ENCODE measurements at places on chromosomes 6 and 20.

DNA sequence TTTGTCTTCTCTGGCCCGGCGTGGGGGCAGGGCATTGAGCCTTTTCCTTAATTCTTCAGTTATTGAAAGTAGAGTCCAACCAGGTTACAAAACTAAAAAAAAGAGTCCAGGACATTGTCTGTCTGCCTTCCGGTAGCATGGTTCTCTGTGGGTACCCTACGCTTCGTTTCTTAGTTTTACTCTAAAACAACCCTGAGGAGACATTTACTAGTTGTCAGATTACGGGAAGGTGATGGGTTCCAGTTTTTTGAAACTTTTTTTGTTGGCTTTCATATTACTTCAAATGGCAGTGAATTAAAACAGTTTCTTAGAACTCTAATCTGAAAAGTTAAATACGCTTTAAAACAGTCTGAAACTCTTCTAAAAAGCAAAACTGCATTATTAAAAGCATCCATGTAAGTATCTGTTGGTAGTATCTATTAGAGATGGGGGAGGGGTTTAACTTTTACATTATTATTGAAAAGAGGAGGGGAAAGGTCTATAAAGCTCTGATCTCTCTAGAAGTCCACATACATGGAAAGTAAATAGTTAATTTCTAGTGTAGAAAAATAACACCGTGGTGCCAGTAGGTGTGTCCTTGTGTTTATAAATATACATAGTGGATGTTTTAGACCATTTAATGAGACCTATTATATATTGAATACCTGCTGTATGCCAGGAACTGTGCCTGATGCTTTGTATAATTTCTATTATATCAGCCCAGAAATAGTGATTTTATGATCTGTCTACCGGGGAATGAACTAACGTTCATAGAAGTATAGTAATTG is 2.2 kb downstream of the BICRAL start:
- no peak for DNase-seq

DNA sequence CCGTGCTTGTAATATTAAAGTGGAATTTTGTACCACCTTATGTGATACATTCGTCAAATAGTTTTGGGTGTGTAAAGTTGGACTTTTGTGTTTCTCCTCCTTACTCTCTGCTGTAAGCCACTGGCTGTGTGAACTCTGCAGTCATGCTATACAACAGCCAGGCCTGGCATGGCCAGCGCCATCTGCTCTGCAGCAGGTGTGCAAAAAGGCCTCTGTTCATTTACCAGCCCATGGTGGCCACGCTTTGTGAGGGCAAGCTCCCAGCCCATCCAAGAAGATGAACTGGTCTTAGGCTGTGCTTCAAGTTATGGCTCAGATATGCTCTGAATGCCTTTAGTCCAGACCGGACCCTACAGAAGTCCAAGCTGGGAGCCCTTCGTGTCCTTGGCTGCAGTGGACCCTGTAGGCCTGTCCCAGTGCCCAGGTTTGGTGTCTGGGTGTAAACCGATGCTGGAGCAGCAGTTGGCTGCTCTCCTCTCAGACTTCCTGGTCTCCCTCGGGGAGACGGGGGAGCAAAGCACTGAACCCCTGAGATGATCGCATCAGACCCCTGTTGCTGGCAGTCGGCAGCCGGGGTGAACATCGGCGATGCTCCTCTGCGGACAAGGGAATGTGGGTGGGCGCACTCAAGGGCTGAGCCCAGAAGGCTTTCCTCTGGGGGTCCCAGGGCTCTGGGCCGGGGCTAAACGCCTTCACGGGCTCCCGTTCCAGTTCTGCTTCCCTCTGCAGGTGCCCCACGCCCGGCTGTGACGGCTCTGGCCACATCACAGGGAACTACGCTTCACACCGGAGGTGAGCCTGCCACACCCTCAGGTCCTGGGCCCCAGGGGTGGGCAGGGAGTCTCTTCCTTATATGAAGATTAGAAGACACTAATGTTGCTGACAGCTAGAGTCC is 28.6 kb upstream of the PCMTD2 start:
- no peak for DNase-seq

- no peak for DNase-seq
Measured at GRCh38 chr20:43564993-43565757, 6.3 kb downstream of the SGK2 start.

GRCh38 chr6:90362318-90362717 is 65.7 kb upstream of the BACH2 start:
- no peak for DNase-seq

- peak; percentile 50 for DNase-seq
Measured at GRCh38 chr20:47440857-47441773, 60.6 kb upstream of the NCOA3 start.

DNA sequence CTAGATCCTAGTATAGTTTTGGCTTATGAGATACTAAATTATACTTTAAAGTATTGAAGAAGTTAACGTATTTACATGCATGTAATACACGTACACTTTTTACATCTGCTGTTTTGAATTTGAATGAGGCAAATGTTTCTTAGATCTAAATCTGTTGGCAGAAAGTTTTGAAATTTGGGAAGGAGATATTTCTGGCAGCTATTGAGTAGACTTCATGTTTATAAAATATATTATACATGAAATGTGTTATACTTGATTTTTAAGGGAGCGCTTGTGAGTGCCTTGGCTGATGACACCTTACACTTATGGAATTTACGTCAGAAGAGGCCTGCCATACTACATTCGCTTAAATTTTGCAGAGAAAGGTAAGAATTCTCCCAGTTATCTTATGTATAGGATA is 34.7 kb downstream of the STXBP5 start:
- DNase-seq = no peak

DNA sequence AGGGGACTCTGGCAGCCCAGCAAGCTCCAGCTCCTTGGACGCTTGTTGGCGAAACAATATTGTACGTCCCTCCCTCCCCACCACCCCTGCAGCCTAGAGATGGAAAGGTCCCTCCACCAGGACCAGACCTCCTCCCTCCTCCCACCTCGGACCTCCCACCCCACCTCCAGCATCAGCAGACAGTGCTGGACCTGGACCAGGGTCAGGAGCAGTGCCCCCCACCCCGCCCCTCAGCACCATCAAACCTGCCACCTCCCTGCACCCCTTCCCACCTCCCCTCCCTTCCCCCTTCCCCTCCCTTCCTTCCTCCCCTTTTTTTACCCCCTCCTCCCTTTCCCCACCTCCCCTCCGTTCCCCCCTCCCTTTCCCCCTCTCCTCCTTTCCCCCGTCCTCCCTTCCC is 98.4 kb downstream of the TAF4 start:
- no peak for DNase-seq

GRCh38 chr6:79868098-79868722 is 79.1 kb downstream of the ELOVL4 start:
- peak; percentile 71 for DNase-seq

GRCh38 chr6:157753291-157753690 is 69.8 kb upstream of the SNX9 start:
- DNase-seq = no peak

DNA sequence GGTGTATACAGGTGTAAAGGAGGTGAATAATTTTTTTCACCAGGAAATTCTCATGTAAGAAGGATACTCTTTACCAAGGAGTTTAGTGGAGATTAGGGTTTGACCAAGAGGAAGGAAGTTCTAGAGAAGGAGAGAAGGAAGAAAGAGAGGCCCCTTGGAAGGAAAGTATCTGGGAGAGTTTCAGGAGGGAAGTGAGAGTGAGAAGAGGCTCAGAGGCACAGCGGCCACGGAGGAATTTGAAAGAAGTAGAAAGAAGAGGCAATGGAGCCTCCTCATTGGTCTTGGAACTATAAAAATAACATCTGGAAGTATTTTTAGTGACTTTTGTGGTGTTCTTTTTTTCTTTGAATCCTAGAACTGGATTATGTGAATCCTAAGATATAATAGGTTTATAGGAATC is 50.8 kb upstream of the MCUR1 start:
- no peak for DNase-seq

GRCh38 chr6:29886701-29887100 is 55.6 kb upstream of the HLA-A start:
- no peak for DNase-seq

DNA sequence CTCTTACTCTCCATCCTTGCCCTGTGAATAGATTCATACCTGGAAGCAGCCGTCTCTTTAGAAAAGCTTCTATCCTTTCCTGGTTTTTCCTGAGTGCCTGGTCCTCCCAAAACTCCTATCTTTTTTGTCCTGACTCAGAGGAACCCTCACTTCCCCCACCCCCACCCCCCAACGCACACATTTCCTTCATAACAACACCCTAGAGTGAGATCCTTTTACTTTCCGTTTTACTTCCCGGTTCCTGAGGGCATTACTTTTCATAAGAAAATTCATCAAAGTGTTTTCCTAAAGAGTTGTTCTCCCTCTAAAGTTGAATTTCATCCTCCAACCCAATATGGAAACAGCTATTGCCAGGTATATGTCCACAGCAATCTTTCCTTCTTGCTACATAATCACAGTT is 327.0 kb downstream of the NRN1 start:
- no peak for DNase-seq

- DNase-seq = no peak
Measured at GRCh38 chr6:28764014-28764723, 159.6 kb downstream of the TRIM27 start.

GRCh38 chr6:155116571-155116910 is 121.4 kb downstream of the TIAM2 start:
- DNase-seq = no peak

DNA sequence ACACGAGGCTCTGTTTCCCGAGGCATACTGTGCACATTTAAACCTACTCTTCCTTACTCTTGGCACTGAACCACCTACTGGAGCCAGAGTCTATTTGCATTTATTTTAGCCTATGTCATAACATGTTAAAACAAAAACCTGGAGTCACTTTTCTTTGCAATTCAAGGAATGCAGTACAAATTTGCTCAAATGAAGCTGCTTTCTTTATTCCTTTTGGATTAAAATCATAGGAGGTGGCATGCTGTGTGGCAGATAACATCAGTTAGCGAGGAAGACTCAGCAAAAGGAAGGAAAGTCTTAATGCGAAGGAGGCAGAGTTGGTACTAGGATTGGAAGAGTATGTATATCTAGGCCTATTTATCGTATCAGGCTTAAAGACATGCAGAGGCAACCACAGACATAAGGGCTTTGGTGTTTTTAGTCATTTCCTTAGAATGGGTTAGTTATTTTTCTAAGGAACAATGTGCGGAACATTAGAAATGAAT is 92.9 kb downstream of the SAMD3 start:
- no peak for DNase-seq

- DNase-seq = no peak
Measured at GRCh38 chr6:331622-332521, 39.6 kb downstream of the DUSP22 start.

DNA sequence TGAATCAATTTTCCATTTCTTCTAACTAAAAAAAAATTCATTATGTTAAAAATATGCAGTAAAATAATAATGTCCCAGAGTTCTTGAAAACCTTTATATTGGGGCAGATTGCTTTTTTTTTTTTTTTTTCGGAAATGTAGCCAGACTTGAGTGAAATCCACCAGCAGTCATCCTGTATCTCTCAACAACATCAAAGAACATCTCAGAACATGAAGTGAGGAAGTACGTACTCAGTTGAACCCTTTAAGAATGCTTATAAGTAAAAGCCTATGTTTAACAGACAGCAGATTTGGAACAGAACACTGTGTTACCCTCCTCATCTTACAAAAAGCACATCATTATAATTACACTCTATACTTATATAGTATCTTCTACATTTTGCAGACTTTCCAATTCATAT is 51.0 kb upstream of the SUPT3H start:
- DNase-seq = no peak

DNA sequence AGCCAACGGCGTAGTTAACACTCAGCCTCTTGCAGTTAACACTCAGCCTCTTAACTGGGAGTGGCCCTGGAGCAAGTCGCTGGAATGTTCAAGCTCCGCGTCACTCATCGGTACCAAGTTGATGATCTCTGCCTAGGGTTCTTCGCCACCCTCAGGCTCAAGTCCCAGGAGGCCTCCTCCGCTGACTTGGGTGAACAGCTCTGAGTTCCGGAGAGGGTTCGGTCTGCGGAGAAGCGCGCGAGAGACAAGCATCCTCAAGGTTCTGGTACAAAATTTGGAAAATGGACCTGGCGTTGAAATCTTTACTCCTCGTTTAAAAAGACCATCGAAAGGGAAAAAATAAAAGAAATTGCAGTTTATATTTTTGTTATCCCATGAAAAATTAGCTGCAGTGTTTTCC is 876 bp upstream of the DSP start:
- DNase-seq = no peak

DNA sequence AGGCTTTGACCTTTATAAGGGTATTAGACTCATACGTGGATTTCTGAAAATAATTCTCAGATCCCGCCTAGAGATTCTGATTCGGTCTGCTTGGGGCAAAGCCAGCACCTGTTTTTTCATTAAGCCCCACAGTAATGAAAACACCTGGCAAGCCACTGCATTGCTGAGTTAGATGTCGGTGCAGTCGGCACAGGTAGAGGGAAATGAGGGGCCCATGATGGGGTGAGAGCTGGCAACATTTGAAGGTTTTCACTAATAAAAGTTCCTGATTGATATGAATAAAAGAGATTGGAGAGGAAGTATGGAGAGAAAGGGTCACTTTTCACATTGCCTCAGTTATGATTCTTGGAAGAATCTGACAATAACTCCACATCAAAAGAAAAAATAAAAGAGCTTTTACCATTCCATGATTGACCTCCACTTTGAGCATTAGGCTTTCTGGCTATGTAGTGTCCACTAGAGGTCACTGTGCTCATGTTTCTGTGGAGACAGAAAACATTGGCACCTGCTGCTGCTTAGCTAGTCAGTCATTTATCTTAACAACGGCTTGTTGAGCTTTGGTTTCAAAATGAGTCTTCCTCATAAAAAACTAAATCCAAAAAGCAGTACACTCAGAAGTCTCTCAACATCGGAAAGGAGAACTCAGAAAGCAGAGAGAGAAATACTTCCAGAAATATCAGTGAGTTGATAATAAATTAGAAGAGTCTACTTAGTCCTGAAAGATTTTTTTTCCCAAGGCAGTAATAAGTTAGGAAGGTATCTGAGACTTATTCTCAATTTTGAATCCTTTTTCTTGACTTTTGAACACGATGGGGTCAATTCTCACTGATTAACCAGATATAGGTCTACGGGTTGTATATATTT is 53.3 kb upstream of the KLHL31 start:
- DNase-seq = peak; percentile 69

DNA sequence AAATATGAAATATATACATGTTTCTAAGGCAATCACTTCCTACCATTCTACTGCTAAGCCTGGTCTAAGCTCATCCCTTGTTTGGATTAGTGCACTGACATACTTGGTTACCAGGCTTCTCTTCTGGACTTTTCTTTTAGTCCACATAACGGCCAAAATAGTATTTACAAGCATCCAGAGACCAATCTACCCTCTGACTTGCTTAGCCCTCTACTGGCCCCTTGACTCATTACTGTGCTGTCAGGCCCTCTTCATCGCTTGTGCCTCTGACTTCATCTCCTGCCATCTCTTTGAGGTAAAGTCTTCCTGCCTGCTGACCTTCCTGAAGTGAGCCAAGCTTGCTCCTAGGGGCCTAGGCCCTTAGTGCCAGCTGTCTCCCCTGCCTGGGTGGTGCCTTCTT is 35.1 kb downstream of the TULP4 start:
- no peak for DNase-seq

GRCh38 chr6:4909063-4909706 is 94.7 kb downstream of the RPP40 start:
- no peak for DNase-seq

GRCh38 chr6:88535306-88535705 is 369.2 kb upstream of the CNR1 start:
- DNase-seq = no peak

- no peak for DNase-seq
Measured at GRCh38 chr6:122136386-122136785, 263.1 kb upstream of the HSF2 start.
